A549 (cell line): ENCODE measurements at places on chromosomes 6 and 20.

DNA sequence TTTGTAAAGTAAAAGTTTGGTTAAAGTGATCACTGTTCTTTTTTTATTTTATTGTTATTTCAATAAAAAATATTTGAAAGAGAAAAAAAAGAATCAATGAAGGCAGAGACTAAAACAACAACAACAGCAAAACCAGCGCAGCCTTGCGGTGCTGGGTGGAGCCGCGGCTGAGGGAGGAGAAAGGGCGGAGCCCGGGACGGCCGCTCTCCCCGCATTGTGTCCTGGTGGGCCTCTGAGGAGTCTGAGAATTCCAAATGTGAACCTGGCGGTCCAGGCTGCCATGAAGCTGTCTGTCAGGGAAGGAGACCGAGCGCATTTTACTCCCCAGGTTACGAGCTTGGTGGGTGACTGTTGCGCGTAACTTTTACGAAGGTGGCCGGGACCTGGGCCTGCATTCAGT lies 43.2 kb downstream of the TMEM242 start:
- DNase-seq = no peak

DNA sequence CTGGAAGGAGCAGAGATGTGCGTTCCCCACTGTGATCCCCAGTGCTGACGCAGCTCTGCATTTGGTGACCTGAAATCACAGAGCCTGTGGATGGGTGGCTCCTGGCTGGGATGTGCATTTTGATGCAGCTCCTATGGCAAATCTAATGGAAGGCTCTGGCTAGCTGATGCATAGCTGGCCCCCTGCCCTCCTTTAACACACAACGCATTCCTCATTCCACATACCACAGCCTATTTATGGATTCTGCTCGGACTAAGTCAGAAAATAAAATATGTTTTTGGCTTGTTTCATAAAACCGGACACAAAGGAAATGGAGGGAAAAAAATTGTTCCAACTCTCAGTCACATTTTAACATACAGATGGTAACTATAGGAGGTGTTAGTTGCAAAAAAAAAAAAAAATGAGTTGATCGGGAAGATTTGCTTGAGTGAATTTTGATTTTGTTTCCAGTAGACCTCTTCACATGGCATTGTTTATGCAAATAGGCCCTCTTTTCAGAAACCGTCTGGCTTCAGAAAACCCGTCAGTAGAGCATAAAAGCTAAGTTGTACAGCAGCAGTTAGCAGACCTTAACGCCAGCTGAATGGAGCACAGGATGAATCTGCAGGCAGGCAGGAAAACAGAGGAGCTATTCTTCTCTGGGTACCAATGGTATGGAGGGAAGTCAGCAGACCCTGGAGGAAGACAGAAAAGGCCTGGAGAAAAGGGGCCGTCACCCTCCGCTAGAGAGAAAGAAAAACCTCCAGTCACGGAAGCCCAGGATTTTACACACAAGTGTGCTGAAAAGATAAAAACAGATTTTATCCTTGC lies 215.4 kb downstream of the HDGFL1 start:
- no peak for DNase-seq

DNA sequence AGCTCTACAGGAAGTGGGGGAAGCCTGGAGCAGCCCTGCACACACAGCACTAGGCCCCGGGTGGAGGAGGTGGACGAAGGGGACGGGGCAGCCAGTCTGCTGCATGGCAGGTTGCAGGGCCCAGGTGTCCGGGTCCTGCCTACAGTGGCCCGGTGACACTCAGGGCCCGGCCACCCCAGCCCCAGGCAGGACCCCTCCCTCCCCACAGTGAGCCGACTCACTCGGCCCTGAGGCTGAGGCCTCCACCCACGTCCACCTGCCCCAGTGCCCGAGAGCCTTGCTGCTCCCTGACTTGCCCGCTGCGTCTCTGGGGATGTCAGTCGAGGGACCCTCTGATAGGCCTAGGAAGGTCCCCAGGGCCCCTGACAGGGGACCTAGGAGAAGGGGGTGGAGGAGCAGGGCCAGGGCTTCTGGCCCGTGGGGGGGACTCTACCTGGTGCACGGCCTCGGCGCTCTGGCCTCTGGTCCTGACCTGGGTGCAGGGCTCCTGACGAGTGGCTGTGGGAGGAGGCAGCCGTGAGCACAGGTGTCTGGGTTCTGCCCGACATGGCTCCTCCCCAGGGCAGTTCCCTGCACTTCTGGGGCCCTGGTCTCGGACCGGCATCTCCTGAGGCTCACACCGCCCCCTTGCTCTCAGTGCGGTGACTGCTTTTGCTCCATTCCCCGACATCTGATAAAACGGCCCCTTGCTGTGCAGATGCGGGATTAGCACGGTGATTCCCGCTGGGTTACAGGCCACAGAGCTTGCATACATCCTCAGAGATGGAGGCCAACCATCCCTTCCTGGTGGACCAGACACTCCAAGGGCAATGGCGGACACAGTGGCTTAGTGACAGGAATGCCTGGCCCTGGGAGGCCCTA lies 20.1 kb downstream of the FRMD1 start:
- DNase-seq = no peak

- no peak for DNase-seq
Measured at GRCh38 chr6:108635505-108636226, 74.9 kb downstream of the FOXO3 start.

GRCh38 chr6:110390404-110390803 lies 25.0 kb downstream of the DDO start:
- no peak for DNase-seq

DNA sequence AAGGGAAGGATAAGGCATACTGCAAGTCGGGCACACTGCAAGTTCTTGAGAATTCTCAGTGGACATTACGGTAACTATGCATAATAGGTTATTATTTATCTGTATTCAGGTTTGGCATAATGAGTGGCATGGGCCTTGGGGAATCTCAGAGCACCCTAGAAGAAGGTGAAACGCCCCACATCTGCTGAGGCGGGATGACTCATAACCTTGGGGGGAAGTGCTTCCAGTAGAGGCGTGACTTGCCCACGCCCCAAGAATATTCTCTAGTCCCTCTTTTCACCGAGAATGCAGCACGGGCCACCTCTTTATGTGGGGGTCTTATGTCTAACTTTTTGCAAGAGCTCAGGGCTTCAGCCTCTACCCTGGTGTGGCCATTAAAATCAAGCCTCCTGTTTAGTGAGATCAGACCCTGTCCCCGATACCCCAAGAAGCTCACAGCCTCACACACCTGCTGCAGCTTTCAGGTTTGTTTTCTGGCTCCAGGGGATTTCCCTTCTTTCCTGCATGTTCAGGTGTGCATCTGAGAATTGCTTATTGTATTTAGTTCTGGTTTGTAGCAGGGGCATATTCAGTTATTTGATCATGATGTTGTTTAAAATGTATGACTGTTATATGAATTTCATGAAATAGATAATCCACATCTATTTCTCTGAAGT lies 19.1 kb downstream of the ZFP64 start:
- DNase-seq = no peak

DNA sequence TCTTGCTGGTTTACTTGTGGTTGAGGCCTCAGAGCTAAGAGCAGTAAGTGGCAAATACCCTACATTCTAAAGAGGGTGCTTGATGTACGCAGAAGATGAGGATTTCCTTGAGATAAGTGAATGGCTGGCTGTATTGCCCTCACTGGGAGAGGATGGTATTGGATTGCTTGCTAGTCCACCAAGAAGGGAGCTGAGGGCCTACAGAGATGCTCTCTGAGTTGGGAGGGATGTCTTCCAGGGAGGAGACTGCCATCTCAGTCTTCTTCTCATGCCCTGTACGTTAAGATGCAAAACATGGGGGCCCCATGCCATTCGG lies 669.1 kb downstream of the UTRN start:
- DNase-seq = no peak
